RPMI7951 (cell line): ENCODE measurements at places on chromosomes 5 and 9. TPM values are rescaled to one million over a fixed set of nuclear protein-coding genes. Genes with fewer than 3 reads are reported as not detected.

DNA sequence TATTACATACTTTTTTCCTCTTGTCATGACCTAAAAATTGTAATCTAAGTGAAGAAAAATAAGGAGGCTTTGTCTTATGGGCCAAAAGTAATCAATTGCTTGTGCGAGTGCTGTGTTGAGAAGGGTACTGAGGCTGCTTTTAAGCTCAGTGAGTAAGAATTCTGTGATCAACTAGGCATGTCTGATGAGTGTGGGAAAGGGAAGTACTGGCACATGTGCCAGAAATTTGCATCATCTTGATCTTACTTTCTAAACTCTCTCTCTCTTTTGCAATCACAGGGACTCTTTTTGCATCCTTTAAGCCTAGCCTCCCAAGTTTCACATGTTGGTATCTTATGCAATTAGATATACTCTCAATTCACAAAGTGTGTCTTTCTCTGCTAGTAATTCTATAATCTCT lies 329.9 kb downstream of the KIF4B start:
- no peak for DNase-seq

DNA sequence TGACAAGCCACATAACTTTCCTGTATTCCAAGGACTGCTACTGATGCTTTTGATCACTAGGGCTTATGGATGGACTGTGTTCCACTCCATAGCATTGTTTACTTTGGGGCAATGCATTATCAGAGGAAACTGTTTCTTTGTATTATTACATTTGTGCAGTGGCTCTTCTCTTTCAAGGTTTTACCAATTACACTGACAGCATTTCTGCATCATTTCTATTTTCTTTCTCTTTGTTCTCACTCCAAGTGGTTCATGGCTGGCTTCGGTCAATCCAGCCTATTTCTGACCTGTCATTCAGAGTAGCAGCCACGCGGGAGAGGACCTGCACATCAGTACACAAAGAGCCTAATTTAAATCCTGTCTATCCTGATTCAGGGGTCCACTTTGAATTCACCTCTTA lies 711.0 kb downstream of the TLE4 start:
- DNase-seq, result no peak

GRCh38 chr9:99353408-99353807 lies 131.3 kb downstream of the SEC61B start:
- DNase-seq, result peak; percentile 91

DNA sequence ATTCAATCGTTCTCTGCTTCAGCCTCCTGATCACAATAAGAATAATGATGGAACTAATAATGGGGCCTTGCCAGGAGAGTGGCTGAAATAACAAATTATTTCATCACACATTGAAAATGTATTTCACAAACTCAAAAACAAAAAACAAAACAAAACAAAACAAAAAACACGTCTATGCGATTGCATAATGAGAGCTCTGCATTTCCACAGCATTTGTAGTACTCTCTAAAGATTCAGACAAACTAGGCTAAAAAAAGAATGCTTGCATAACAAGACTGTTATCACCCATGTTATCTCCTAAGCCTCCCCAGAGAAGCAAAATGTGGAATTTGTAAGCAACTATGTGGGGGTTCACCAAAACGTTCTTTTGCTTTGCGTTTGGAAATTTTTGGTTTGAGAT lies 48.1 kb downstream of the PRELID2 start:
- DNase-seq, result no peak

DNA sequence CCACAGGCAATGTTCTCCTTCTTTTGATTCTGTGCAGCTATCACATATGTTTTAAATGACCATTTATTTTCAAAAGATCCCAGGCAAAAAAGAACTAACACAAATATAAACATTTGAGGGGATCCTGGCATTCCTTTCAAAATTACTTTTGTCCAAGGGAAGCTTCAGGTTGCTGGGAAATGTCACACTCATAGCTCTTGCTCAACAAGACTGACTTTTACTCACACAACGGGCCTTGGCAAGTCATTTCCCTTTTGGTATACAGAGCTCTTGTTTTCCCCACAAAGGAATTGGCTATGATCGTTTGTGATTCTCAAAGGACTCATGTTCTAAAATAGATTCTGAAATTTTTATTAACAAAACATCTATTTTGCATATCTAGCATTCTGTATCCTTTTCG lies 4.5 kb upstream of the PALM2AKAP2 start:
- DNase-seq, result peak; percentile 71

Gene DBH
- not detected in 2 replicates for total RNA-seq

Gene DDX4
- total RNA-seq, result not detected in 2 replicates

Gene FOXE1
- total RNA-seq, result not detected in 2 replicates

Gene CATSPER3
- not detected in 2 replicates for total RNA-seq
